ENCODE measurements at places on chromosomes 3 and 15. TPM values are rescaled to one million over a fixed set of nuclear protein-coding genes. Genes with fewer than 3 reads are reported as not detected.

Gene ADAMTS17
- total RNA-seq, result not detected

Gene SLC7A14
- total RNA-seq, result 0.07 TPM

Gene RGMA
- not detected for total RNA-seq

Gene SNTN
- not detected for total RNA-seq

Gene ADGRG7
- not detected for total RNA-seq

Gene HPS3
- 17.8 TPM for total RNA-seq

Gene ANKRD63
- not detected for total RNA-seq

Gene GOLGA6L4
- 7.5 TPM for total RNA-seq

Gene FAM131A
- total RNA-seq, result 26.8 TPM

Gene ALPK3
- total RNA-seq, result 36.2 TPM

Gene QRICH1
- total RNA-seq, result 106 TPM

Gene FETUB
- not detected for total RNA-seq

Gene CPNE9
- not detected for total RNA-seq

Gene PRR20G
- not detected for total RNA-seq

Gene ARNT2
- total RNA-seq, result 0.20 TPM

Gene SOX14
- total RNA-seq, result not detected

Gene IQSEC1
- 18.0 TPM for total RNA-seq

Gene EPHB3
- total RNA-seq, result not detected

Gene TTLL13
- not detected for total RNA-seq

Gene NAALADL2
- total RNA-seq, result 4.0 TPM

Gene MOBP
- 0.44 TPM for total RNA-seq

Gene CPB1
- not detected for total RNA-seq

Gene LSM3
- 13.6 TPM for total RNA-seq

Gene SPTBN5
- total RNA-seq, result 19.0 TPM

Gene PARP16
- 6.3 TPM for total RNA-seq

Gene COLQ
- total RNA-seq, result 2.3 TPM

Gene CFAP161
- 0.65 TPM for total RNA-seq

Gene GHSR
- total RNA-seq, result not detected

Gene ASB14
- total RNA-seq, result not detected

Gene UBR1
- total RNA-seq, result 26.9 TPM

Gene KBTBD13
- not detected for total RNA-seq

Gene RAB6B
- total RNA-seq, result 6.7 TPM

Gene ATP13A5
- total RNA-seq, result not detected

Gene ZBBX
- not detected for total RNA-seq

Gene ANKUB1
- not detected for total RNA-seq

Gene RAB43
- 31.5 TPM for total RNA-seq

Gene THAP10
- 4.0 TPM for total RNA-seq

Gene SPINK8
- not detected for total RNA-seq

Gene FSD2
- not detected for total RNA-seq

Gene SAMD7
- not detected for total RNA-seq

Gene RTP3
- total RNA-seq, result not detected

Gene CNTN4
- not detected for total RNA-seq

Gene BCHE
- 0.27 TPM for total RNA-seq

Gene TGM5
- not detected for total RNA-seq

Gene CD200
- 8.2 TPM for total RNA-seq

Gene PLSCR5
- not detected for total RNA-seq

Gene IL20RB
- total RNA-seq, result 1.6 TPM

Gene ROPN1
- total RNA-seq, result not detected

Gene SUCNR1
- total RNA-seq, result not detected

Data from endothelial cell of umbilical vein (primary cell).